HFFc6 (cell line): ENCODE measurements at places on chromosomes 2 and 18. TPM values are rescaled to one million over a fixed set of nuclear protein-coding genes. Genes with fewer than 3 reads are reported as not detected.

KCNG2 gene
- total RNA-seq, result not detected in 3 replicates

GRCh38 chr2:26017464-26018183, 16.3 kb upstream of the RAB10 start:
- DNase-seq, result no peak

DNA sequence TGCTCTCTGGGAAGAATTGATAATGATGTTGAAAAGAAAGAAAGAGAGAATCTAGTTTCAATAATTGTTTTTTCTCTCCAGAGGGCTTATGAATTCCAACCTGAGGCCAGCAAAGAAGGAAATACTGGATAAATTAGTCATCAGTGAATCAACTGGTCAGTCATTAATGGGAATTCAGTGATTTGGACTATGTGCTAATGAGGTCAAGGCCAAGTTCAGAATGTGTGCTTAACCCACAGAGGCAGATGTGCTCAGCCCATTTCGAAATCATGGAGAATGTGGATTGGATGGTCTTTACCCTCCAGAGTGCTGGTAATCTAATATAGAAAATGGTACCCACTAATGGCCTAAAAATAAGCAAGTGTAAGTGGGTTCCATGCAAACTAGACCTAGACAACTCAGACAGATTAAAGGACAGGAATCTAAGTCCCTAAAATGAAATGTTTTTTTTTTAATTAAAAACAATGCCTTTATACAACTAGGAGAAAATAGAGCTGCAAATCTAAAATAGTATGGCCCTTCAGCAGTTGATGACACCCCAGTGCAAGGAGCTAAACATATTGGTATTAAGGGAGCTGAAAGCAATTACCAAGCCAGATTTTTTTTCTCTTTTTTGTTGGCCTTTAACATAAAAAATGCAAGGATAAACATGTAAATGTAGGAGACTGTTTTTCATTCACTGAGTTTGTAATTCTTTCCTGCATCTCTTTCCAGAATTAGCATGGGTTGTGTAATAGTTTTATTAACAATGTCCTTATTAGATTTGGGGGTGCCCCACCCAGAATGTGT, 296.9 kb downstream of the SATB2 start:
- DNase-seq, result peak; percentile 78

DUSP19 gene
- total RNA-seq, result 2.6 to 3.5 TPM (median 2.7 TPM) in 3 replicates
